A673 (cell line): ENCODE measurements at places on chromosomes 12 and 14. TPM values are rescaled to one million over a fixed set of nuclear protein-coding genes. Genes with fewer than 3 reads are reported as not detected.

The FGF6 gene
- total RNA-seq = not detected in 2 replicates

The SOAT2 gene
- total RNA-seq = not detected in 2 replicates

The FGD4 gene
- 21.5 and 22.6 TPM in 2 replicates for total RNA-seq

- no peaks in the 10 kb centered on the region for H3K27me3 ChIP-seq
- no peaks in the 10 kb centered on the region for H3K36me3 ChIP-seq
- DNase-seq = no peak
Observed at GRCh38 chr12:8678661-8679111, 16.1 kb upstream of the MFAP5 start.

- no peak overlapping the region for H3K27ac ChIP-seq
- peaks cover 12% of the 10 kb centered on the region for H3K4me1 ChIP-seq
- peak overlapping the region; percentile 65 for H3K4me3 ChIP-seq
- peak; percentile 39 for DNase-seq
Observed at GRCh38 chr12:88579161-88579517, 1.1 kb downstream of the KITLG start.

DNA sequence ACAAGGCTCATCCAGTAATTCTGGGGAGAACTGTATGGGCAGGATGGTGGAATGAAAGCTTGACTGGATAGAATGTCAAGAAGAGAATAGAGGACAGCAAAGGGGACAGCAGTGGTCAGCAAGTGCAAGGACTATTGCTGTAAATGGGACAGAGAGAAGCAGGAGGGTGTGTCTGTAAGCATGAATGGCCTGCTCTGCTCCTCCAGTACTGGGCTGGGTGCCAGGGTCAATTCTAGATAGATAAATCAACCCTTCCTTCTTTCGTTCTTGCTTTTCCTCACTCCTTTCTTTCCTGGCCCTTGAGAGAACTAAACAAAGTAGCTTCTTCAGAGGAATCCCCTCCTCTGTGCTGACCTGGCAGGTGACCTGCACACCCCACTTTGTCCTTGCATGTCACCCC lies 1019.2 kb downstream of the BCL11B start:
- DNase-seq = no peak
- no peaks in the 10 kb centered on the region for H3K27me3 ChIP-seq
- no peaks in the 10 kb centered on the region for H3K4me1 ChIP-seq
- H3K36me3 ChIP-seq = no peaks in the 10 kb centered on the region

- H3K27me3 ChIP-seq = no peaks in the 10 kb centered on the region
- H3K4me1 ChIP-seq = peaks cover 12% of the 10 kb centered on the region
- peak; percentile 58 for DNase-seq
- no peak overlapping the region for H3K27ac ChIP-seq
- no peaks in the 10 kb centered on the region for H3K36me3 ChIP-seq
Observed at GRCh38 chr14:74945261-74945851, 10.0 kb downstream of the PGF start.

- no peaks in the 10 kb centered on the region for H3K36me3 ChIP-seq
- DNase-seq = peak; percentile 72
- no peaks in the 10 kb centered on the region for H3K27me3 ChIP-seq
- no peak overlapping the region for H3K4me3 ChIP-seq
Observed at GRCh38 chr12:46430340-46430948, 57.9 kb upstream of the SLC38A2 start.

DNA sequence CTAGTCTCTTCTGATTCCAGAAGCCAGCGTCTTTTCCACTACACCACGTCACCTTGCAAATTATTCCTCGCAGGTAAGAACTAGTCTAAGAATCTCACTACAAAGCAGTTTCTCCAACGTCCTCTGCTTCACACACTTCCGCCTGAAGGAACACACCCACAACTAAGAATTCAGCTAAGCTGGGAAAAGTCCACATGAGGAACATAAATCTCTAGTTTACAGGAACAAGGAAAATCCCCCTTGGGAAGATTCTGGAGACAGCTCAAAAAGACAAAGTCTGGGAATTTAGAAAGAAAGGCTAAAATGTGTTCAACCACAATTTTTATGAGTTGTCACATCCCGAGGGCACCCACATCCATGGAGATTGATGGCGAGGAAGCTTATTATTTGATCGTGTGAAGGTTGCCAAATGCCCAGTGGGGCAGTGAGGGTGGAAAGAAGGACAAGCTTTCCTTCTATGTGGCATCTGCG lies 780.2 kb upstream of the TBX3 start:
- H3K4me1 ChIP-seq = no peaks in the 10 kb centered on the region
- no peaks in the 10 kb centered on the region for H3K36me3 ChIP-seq
- no peak overlapping the region for H3K27ac ChIP-seq
- DNase-seq = no peak
- H3K4me3 ChIP-seq = no peak overlapping the region

- H3K36me3 ChIP-seq = no peaks in the 10 kb centered on the region
- no peak overlapping the region for H3K27ac ChIP-seq
- H3K4me3 ChIP-seq = no peak overlapping the region
- H3K27me3 ChIP-seq = no peaks in the 10 kb centered on the region
- no peaks in the 10 kb centered on the region for H3K4me1 ChIP-seq
Observed at GRCh38 chr12:14845350-14845750, 2.0 kb upstream of the ART4 start.

GRCh38 chr12:63918800-63919300 lies 74.3 kb downstream of the SRGAP1 start:
- peak overlapping the region; percentile 84 for H3K27ac ChIP-seq
- H3K4me3 ChIP-seq = no peak overlapping the region
- H3K4me1 ChIP-seq = peaks cover 60% of the 10 kb centered on the region
- peak; percentile 48 for DNase-seq
- no peaks in the 10 kb centered on the region for H3K36me3 ChIP-seq

- H3K4me1 ChIP-seq = no peaks in the 10 kb centered on the region
- H3K36me3 ChIP-seq = peaks cover 3% of the 10 kb centered on the region
- H3K27me3 ChIP-seq = no peaks in the 10 kb centered on the region
- no peak for DNase-seq
- no peak overlapping the region for H3K4me3 ChIP-seq
- no peak overlapping the region for H3K27ac ChIP-seq
Observed at GRCh38 chr14:101828046-101828445, 66.5 kb downstream of the PPP2R5C start.

DNA sequence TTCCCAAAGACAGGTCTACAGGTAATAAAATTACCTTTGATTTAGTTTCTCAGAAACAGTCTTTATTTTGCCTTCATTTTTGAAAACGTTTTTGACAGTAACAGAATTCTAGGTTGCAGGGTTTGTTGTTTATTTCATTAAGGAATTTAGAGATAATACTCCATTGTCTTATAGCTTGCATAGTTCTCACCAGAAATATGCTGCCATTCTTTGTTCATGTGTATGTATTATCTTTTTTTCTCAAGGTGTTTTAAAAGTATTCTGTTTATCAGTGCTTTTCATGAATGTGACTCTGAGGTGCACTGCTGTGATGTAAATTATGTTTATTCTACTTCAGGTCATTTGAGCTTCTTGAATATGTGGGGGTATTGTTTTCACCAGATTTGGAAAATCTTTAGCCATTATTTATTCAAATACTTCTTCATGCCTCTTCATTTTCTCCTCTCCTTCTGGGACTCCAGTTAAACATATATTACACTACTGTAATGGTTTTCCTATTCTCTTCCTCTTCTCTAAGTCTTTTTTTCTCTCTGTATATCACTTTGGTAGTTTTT lies 32.7 kb downstream of the ZNF605 start:
- no peak overlapping the region for H3K27ac ChIP-seq
- no peak overlapping the region for H3K4me3 ChIP-seq
- H3K27me3 ChIP-seq = no peaks in the 10 kb centered on the region
- no peaks in the 10 kb centered on the region for H3K4me1 ChIP-seq
- H3K36me3 ChIP-seq = no peaks in the 10 kb centered on the region

DNA sequence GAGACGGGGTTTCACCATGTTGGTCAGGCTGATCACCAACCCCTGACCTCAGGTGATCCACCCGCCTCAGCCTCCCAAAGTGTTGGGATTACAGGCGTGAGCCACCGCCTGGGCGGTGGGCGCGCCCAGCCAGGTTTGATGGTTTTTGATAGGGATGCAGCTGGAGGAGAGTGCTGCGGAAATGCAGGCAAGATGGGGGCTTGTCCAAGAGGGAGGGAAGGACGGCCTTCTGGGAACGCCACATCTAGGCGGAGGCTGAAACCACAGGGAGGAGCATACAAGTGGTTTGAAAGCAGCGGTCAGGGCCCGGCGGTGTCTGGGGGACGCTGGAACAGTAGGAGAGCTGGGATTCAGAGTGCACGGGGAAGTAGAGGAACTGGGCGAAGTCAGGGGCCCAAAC lies 134.6 kb downstream of the VRK1 start:
- no peaks in the 10 kb centered on the region for H3K36me3 ChIP-seq
- H3K27ac ChIP-seq = no peak overlapping the region
- no peaks in the 10 kb centered on the region for H3K4me1 ChIP-seq
- DNase-seq = no peak
- H3K4me3 ChIP-seq = no peak overlapping the region

GRCh38 chr12:10140001-10140400 lies 10.0 kb upstream of the CLEC7A start:
- H3K27ac ChIP-seq = no peak overlapping the region
- no peaks in the 10 kb centered on the region for H3K4me1 ChIP-seq
- H3K4me3 ChIP-seq = no peak overlapping the region

DNA sequence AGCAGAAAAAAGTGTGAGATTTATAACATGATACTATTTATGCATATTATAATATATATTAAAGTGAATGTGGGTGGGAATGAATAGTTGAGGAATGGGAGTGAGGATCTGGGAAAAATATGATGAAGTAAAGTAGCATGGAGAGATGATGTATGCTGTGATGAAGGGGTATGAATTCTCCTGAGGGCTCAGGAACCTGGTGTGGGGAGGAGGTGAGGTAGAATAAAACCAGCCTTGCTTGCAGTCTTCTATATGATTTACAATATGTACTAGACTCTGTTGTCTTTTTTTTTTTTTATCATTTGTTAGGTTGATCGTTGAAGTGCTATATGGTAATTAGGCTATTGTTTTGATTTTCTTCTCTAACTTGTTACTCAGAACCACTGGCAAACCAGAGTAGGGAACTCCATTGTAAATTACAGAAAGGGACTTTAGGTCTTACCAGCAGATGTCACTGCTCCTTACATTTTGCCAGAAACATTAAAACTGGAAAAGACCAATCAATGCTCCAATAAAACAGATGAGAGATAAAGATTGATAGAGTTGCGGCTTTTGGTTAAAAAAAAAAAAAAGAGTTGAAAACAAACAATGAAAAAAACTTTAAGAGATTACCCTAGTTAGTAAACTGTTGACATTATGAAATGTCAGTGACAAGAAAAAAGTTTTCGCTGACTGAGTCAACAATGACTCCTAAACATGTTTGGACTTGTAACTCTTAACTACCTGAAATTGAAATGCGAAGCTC lies 39.9 kb downstream of the ATL1 start:
- no peak overlapping the region for H3K27ac ChIP-seq
- no peaks in the 10 kb centered on the region for H3K4me1 ChIP-seq
- no peaks in the 10 kb centered on the region for H3K36me3 ChIP-seq
- no peaks in the 10 kb centered on the region for H3K27me3 ChIP-seq
- DNase-seq = peak; percentile 68
- no peak overlapping the region for H3K4me3 ChIP-seq

GRCh38 chr12:52395761-52396434 lies 10.2 kb downstream of the KRT82 start:
- H3K4me3 ChIP-seq = no peak overlapping the region
- no peak overlapping the region for H3K27ac ChIP-seq
- H3K4me1 ChIP-seq = peaks cover 5% of the 10 kb centered on the region
- DNase-seq = no peak
- H3K27me3 ChIP-seq = no peaks in the 10 kb centered on the region
- no peaks in the 10 kb centered on the region for H3K36me3 ChIP-seq

GRCh38 chr14:51711505-51711904 lies 59.8 kb downstream of the FRMD6 start:
- no peaks in the 10 kb centered on the region for H3K27me3 ChIP-seq
- no peak overlapping the region for H3K27ac ChIP-seq
- no peaks in the 10 kb centered on the region for H3K4me1 ChIP-seq
- no peak overlapping the region for H3K4me3 ChIP-seq
- H3K36me3 ChIP-seq = peaks cover 17% of the 10 kb centered on the region
- DNase-seq = no peak

DNA sequence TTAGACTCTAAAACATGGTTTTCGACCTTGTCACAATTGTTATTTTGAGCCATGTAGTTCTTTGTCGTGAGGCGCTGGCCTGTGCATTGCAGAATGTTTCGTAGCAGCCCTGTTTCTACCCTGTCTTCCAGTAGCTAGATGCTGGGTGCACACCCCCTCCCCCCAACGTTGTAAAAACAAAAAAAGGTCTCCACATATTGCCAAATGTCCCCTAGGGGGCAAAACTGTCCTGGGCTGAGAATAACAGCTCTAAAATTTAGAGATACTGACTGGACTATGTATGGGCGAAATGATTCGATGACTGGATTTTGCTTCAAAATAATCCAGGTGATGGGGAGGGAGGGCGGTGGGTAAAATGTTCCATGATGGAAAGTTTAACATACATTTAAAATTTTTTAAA lies 126.1 kb upstream of the FUT8 start:
- peak; percentile 13 for DNase-seq
- H3K27me3 ChIP-seq = no peaks in the 10 kb centered on the region
- H3K36me3 ChIP-seq = no peaks in the 10 kb centered on the region
- H3K4me3 ChIP-seq = no peak overlapping the region
- H3K27ac ChIP-seq = no peak overlapping the region

DNA sequence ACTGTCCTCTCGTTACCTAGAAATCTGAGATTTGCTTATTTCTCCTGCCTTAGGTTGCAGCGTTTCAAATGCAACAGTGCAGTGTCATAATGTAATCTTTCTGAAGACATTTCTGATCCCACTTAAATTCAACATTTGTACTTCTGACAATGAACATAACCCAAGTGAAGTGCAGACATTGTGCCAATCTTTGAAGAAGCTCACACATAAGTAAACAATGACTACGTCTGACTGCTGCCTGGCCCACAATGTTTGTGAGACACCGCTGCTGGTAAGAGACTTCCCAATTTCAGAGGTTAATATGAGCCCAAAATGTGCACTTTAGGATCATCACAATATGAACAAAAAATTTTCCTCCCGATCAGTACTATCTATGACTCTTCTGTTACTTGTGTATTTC lies 84.6 kb upstream of the BCL2L14 start:
- no peak overlapping the region for H3K4me3 ChIP-seq
- no peaks in the 10 kb centered on the region for H3K27me3 ChIP-seq
- DNase-seq = no peak
- H3K4me1 ChIP-seq = no peaks in the 10 kb centered on the region
- H3K27ac ChIP-seq = no peak overlapping the region

DNA sequence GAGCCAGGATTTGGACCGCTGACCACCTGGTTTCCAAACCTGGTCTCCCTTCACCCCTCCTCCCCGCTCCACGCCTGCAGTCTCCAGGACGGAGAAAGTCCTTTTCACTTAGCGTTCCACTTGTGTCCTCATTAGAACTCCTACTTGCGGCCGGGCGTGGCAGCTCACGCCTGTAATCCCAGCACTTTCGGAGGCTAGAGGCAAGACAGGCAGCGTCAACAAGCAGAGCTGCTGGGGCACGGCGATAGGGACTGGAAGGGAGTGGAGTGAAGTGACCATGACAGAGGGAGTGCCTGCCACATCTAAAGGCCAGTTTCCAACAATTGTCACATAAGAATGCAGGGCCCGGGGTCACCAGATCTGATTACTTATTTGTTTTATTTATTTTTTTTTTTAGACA lies 132.5 kb upstream of the NCOR2 start:
- H3K36me3 ChIP-seq = no peaks in the 10 kb centered on the region
- no peak overlapping the region for H3K4me3 ChIP-seq
- H3K4me1 ChIP-seq = peaks cover 20% of the 10 kb centered on the region
- H3K27me3 ChIP-seq = no peaks in the 10 kb centered on the region
- no peak for DNase-seq

- no peaks in the 10 kb centered on the region for H3K36me3 ChIP-seq
- DNase-seq = no peak
- H3K4me1 ChIP-seq = no peaks in the 10 kb centered on the region
- H3K27me3 ChIP-seq = no peaks in the 10 kb centered on the region
- no peak overlapping the region for H3K4me3 ChIP-seq
- H3K27ac ChIP-seq = no peak overlapping the region
Observed at GRCh38 chr14:93107453-93107852, 8.3 kb downstream of the ITPK1 start.
